ENCODE measurements at places on chromosomes 5 and 9. TPM values are rescaled to one million over a fixed set of nuclear protein-coding genes. Genes with fewer than 3 reads are reported as not detected.

GARNL3 gene
- 6.3 TPM for polyA plus RNA-seq

INSL6 gene
- polyA plus RNA-seq = not detected

PCDHA4 gene
- polyA plus RNA-seq = not detected

DNA sequence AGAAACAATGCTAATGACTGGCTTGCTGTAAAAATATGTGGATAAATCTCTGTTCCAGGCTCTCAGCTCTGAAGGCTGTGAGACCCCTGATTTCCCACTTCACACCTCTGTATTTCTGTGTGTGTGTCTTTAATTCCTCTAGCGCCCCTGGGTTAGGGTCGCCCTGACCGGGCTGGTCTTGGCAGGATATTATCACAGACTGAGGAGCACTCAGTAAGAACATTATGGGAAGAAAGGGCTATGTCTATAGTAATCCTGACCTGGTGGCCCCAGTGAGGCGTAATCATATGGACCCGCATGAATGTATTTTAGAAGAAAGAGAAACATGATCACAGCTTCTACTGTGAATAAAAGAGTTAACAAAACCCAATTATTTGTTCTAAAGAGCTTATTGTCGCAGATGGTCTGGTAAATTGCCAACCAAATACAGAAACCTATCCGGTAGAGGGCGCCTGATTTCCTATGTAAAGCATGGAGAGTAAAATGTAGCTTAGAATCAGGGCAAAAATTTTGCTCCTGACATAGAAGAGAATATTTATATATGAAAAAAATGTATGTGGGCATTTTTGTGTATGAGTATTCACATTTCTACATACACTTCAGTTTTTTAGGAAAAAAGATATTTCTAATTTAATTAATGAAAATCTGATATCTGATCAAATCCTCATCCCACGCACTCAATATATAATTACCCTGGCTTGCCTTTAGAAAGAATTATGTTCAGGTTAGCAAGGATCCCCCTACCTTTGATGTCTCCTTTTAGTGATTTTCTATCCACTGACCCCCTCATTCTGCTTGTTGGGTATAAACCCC lies 5.8 kb upstream of the IFNA1 start:
- DNase-seq = no peak

DNA sequence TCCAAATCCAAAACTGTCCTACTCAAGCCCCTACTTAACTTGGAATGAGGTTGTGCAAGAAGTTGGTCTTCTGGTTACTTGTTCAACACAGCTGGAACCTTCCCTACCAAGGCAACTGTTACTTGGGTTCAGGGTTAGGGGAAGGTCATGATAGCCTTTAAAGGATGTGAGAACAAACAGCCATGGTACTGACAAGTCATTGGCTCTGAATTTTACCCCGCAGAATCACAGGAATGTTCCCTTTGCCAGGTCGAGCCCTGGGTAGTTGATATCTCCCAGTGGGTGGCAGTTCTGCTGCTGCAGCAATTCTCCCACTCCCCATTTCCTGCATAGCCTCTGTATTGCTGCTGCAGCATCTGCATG lies 396.1 kb upstream of the MPDZ start:
- DNase-seq = no peak

GRCh38 chr5:116488356-116489041 lies 86.1 kb downstream of the SEMA6A start:
- DNase-seq = no peak
